ENCODE measurements at places on chromosomes 12 and 14.

DNA sequence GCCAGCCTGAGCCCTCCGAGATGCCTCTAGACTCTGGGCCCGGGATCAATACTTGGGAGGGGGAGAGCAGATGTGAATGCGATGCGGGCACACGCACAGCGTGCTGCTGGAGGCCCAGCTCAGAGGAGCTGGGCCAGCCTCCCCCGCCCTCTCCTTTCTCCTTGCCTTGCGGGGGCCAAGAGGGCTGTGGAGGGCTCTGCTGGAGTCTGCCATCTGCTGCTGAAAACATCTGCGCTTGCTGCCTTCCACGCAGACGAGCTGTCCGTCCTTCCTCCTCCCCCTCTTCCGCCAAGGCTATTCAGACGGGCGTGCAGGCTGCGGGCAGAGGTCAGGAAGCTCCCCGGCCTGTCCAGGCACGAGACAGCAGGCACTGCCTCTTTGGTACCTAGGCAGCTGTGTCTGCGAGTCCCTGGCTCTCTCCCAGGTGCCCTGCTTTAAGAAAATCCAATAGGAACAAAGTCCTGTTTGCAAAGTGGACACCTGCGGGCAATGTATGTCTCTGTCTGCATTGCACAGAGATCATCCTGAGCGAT lies 75.2 kb downstream of the SPRING1 start:
- DNase-seq, result no peak

DNA sequence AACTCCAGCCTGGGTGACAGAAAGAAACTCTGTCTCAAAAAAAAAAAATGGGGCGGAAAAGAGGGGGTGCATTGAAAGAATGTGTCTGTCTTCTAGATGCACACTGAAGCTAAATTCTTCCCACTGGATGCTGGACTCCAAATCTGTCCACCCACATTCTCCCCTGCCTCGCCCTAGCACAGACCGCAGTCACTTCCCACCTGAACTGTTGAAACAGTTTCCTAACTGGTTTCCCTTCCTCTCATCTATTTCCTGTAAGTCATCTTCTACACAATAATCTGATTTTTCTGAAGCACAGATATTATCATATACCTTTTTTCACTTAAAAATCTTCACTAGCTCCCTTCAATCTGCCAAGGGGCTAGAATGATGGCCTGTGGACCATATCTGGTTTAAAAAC lies 1.5 kb upstream of the HCAR1 start:
- peak; percentile 33 for DNase-seq

- no peak for DNase-seq
Observed at GRCh38 chr14:30445852-30446251, 113.1 kb upstream of the G2E3 start.

- DNase-seq, result no peak
Observed at GRCh38 chr12:131061041-131061806, 107.5 kb downstream of the ADGRD1 start.

- no peak for DNase-seq
Observed at GRCh38 chr14:69982220-69982839, 103.1 kb downstream of the SMOC1 start.

DNA sequence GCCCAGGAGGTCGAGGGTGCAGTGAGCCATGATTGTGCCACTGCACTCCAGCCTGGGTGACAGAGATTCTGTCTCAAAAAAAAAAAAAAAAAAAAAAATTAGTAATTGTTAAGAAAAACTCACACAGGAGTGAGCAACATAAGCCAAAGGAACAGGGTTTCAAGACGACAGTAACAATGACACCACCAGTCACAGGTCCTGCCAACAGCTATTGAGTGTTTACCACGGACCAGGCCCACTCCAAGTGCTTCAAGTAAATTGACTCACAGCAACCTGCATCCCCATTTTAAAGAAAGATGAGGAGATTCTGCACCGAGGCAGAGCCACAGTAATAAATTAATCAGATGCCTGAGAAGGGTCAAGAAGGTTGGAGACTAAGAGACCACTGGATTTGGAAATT lies 194.5 kb downstream of the DPF3 start:
- DNase-seq, result no peak

- peak; percentile 63 for DNase-seq
Observed at GRCh38 chr12:96218989-96219678, 25.0 kb downstream of the ELK3 start.

GRCh38 chr12:12091977-12092663 lies 21.4 kb downstream of the BCL2L14 start:
- DNase-seq, result no peak

DNA sequence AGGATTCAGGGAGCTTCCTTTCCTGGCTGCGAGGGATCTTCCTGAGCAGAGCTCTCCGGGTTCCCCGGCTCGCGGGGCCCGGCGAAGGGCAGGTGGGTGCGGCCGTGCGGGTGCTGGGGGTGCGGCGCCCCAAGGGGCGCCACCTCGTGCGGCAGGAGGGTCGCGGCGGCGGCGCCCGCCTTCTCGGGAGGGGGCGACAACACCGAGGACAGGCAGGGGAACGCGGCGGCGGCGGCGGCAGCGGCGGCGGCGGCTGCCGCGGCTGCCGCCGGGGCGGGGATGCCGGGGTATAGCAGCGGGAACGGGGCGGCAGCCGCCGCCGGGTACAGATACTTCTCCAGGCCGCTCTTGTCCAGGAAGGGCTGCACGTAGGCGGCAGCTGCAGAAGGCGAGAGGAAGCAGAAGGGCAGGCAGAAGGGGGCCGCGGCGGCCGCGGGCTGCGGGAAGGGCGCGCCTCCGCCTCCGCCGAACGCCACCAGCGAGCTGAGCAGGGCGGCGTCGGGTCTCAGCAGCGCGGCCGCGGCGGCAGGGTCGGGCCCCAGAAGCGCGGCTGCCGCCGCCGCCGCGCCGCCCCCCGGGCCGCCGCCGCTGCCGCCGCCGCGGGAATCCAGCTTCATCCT lies 2.7 kb downstream of the BHLHE41 start:
- peak; percentile 26 for DNase-seq

DNA sequence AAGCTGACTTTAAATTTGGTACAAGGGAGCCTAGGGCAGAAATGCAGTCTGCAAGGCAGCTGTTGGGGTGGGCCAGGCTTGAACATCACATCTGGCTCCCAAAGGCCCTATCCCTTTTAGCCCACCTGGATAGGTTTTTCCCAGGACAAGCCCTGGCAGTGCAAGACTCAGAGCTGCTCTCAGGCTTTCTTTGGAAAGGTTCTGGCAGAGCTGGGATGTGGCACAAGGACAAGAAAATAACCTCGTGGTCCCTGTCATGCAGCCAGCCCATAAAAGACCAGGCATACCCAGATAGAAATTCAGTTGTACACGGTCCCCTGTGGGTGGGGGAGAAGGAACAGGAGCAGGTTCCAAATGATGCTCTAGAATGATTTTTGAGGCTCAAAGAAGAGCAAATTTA lies 206.9 kb downstream of the TTC7B start:
- DNase-seq, result no peak

- no peak for DNase-seq
Observed at GRCh38 chr14:35867280-35867629, 41.1 kb downstream of the BRMS1L start.

- no peak for DNase-seq
Observed at GRCh38 chr14:94888121-94888520, 118.2 kb upstream of the GSC start.

Data from PC-3 (cell line).